ENCODE measurements at places on chromosomes 4 and X.

DNA sequence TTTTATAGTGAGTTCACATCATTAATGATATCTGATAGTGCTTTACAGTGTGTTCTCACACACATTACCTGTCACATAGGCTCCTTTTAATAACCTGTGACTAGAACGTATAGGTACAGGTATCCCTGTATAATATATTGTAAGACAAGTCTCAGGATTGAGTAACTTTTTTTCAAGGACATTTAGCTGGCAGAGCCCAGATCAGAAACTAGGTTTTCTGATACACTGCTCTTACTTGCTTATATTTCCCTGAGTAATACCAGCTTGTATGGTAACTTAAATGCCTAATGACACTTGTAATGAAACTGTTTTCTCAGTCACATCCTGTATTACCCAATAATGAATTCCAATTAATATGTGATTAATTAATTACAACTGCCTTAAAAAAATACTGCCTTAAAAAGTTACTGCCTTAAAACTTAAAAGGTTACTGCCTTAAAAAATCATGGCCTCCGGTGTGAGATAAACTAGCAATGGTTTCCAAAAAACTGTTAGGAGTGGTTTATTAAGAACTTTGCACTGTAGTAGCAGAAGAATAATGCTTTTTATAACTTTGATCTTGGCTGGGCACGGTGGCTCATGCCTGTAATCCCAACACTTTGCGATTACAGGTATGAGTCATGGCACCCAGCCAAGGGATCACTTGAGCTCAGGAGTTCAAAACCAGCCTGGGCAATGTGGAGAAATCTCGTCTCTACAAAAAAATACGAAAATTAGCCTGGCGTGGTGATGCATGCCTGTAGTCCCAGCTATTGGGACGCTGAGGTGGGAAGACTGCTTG, 11.9 kb downstream of the COPS4 start:
- no peak for DNase-seq

GRCh38 chrX:48703642-48704481, 7.3 kb downstream of the SUV39H1 start:
- no peak for DNase-seq

DNA sequence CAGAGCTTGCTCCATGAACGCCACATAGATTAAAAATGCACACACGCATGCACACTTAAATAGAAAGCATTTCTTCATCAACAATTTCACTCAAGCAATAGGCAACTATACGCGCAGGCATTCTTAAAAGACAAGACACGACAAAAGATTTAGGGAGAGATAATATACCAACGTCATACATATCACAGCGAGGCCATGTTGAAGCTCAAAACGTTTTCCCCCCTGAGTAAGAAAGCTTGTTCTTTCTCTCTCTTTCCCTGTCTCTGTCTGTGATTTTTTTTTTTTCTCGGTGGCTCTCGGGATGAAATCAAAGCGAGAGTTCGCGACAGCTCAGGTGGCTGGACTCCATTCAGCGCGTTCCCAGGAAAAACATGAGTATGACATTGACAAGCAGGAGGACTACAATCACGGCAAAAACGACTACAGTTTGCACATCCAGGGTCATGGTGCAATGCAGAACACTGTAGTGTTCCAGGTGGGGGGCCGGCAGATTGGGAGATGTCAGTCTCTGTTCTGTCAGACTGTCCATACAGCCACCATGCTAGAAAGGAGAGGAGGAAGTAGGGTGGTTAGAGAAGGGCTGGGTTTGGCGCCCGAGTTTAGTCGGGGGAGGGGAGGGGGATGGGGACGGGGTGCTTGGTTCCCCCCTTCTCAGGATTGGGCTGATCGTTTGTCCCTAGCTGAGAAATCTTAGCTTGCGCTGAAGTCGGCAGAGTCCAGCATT, 30.7 kb downstream of the ARHGEF9 start:
- peak; percentile 12 for DNase-seq

GRCh38 chr4:6307891-6308290, 38.2 kb downstream of the WFS1 start:
- DNase-seq = no peak

- no peak for DNase-seq
Measured at GRCh38 chrX:13263560-13264251, 56.1 kb downstream of the ATXN3L start.

- DNase-seq = no peak
Measured at GRCh38 chr4:91837608-91838029, 466.1 kb upstream of the GRID2 start.

DNA sequence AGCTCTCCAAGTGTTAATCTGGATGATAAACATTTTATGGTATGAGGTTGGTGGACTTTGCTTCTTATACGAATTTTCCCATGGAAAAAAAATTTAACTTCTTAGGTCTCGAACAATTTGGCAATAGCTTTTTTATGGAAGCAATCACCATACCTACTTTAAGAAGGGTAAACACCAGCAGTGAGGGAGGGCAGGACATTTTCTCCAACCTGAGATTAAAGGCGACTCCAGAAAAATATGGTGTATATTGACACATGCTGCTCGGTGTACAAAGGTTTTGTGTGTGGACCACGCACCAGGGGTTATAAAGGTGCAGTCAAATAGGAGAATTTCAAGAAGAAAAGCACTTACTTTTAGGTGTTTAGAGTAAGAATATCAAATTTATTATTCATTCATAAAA, 34.2 kb upstream of the SULT1E1 start:
- no peak for DNase-seq

DNA sequence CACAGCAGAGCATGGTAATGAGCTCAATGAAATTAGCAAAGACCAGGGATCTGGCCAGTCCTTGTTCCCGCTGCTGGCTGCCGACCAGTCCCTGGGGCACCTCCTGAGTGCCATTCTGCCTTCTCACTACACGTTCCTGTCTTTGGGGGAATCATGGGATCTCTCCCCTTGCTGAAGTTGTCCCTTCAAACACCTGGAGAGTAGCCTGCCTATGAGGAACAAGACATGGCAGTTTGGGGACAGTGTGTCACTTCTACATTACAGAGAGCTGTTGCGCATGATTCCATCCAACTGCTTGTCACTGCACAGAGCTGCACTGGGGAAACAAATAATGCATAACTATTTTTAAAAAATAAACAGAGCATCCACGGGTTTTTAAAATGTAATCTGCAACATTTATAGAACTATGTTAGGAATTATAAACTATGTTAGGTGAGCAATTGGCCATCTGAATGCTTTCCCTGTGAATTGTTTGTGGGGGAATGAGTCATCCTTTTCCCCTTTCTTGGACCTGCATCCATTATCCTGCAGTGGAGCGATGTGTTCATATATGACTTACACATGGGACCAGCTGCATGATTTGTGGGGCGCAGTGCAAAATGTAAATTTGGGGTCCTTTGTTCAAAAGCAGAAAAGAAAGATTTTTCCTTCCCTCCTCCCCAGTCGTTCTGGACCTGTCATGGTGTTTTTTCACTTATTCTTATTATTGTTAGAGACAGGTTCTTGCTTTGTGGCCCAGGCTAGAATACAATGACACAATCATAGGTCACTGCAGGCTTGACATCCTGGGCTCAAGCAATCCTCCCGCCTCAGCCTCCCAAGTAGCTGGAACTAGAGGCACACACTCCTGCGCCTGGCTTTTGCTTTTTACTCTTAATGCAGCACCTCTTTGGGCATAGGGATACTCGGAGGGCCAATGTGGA, 115.0 kb upstream of the TBL1X start:
- no peak for DNase-seq

DNA sequence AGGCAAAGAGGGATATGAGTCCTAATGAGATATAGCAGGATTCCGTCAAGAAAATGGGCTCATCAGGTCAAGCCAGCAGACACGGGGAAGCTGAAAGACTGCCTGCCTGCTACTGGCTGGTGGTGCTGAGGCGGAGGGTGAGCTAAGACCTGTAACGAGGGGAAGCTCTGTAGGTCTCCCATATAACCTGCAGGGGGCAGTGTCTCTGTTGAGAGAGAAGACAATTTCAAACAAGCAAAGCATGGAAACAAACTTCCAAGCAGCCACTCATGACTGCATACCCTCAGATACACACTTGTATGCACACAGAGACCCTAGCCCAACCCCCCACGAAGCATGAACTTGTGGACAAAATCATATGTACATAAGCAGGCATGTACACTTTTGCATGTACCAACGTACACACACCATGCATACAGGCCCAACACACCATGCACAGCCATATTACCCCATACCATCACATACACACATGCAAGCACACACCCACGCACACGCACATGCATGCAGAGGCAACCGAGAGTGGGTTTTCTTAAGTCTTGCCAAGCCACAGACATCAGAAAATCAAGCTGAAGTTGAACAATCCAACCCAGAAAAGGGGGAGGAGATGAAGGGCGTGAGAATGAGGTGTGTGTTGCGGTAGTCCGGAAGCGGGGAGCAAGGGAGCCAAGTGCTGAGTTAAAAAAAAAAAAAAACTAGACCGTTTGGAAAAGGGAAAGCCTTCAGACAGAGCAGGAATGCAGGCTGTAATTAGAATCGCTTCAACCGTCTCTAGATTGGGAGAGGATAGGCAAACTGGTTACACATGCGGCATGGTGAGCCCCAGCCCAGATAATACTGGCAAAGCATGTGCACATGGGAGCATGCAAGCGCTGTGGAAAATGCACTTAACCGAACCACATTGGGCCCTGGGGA, 71.0 kb downstream of the PJA1 start:
- peak; percentile 21 for DNase-seq

- no peak for DNase-seq
Measured at GRCh38 chr4:2406406-2406805, 12.0 kb downstream of the ZFYVE28 start.

DNA sequence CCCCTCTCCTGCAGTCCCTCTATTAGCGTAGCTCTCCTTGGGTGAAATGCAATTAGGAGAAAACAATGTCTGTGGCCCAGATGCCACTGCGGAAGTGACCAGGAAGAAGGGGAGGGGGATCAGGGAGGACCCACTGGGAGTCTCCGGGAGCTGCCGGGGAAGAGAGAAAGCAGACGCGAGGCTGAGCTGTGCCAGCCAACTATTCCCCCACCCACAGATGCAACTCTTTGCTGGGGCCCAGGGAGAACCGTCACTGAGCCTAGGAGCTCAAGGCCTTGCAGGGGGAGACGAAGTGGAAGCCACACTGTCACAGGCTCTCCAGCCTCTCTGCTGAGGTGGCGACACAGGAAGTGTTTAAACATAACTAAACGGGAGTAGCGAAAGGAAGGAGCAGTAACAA, 149.2 kb downstream of the BCOR start:
- DNase-seq = no peak
